ENCODE measurements at places on chromosomes 12 and 14.
A peak's percentile ranks its signal among the peaks of the same experiment; 100 is the strongest.

DNA sequence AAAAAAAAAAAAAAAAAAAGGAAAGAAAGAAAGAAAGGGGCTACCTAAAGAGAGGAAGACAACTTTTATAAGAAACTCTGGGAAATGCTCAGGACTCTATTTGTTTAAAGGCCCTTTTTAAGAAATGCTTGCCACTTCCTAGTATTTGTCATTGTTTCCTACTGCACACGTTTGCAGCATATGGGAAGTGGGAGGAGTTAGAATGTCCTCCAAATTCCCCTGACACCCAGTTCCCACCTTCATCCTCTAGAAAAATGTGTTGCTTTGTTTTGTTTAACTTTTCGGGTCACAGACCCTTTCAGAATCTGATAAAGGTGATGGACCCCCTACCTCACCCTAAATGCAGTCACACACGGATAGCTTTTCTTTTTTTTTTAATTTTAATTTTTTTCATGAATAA is 40.8 kb downstream of the NINJ2 start:
- DNase-seq: no peak

DNA sequence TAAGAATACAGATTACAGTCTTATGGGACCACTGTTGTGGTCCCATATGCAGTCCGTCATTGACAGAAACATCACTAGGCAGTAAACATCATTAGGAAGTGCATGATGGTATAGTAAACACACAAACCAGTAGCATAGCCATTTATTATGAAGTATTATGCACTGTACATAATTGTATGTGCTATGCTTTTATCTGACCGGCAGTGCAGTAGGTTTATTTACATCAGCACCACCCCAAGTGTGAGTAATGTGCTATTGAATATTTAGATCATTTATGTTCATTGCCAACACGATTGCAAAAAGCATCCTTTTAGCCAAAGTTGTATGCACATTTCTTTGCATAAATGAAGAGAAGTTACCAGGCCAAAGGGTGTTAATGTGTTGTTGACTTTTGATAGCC is 531.6 kb upstream of the TBX3 start:
- no peak for DNase-seq

- DNase-seq: no peak
Measured at GRCh38 chr14:72600551-72601330, 293.2 kb downstream of the DPF3 start.

DNA sequence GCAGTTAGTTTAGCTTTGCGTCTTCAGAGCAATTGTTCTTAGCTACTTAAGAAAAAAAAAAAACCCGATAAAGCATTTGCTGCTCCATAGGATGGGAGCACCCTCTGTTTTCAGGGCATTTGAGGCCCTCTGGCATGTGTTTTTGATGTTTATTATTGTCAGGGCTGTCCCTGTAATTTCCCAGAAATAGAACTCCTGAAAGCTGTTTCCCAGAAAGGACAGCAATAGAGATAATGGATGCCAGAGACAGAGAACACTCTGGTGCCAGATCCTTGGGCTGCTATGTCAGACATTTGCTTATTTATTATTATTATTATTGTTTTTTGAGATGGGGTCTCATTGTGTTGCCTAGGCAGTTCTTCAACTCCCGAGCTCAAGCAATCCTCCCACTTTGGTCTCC is 201.3 kb downstream of the ALG10 start:
- DNase-seq: no peak

GRCh38 chr14:94665121-94665520 is 52.9 kb downstream of the SERPINA3 start:
- DNase-seq: no peak

DNA sequence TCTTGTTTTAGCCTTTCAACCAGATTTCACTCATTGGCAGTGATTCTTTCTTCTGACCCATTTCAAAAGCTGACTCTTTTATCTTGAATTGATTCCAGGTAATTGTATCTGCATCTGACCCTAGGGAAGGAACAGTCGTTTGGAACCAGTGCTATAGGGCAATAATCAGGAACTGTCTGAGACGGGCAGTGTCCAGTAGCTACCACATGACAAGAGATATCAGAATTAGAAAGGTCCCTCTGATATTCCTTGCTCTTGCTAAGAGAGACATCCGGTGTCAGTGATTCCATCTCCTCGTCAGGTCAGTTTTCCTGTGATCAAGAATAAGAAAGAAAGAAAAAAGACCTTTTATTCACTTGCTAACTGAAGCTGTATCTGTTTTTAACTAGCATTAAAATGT is 47.8 kb upstream of the PDE3A start:
- DNase-seq: no peak

DNA sequence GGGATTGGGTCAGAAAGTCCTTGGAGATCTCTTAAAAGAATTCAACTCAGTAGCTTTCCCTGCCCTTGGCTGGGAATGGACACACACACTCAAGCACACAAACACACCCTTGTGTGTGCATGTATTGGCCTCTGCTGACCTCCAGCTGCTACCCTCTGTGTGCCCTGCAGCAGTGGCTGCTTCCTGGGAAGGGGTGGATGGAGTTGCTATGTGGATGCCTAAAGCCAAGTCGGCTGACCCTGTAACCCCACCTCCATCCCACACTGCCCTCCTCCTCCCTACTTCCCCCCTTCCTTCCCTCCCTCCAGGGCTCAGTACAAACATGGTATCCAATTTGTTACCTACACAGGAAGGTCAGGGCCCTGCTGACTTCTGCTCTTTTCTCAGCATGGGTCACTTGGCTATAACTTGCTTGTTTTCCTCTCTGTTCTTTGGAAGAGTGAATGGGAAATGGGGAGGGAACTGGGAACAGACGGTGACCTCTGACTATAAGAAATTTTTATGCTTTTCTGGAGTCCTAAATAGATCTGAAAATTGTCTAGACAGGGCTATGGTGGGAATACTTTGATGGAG is 351.6 kb upstream of the TBX3 start:
- DNase-seq: no peak

- no peak for DNase-seq
Measured at GRCh38 chr14:100588671-100589070, 1.5 kb upstream of the BEGAIN start.

- no peak for DNase-seq
Measured at GRCh38 chr12:132669166-132669879, 17.8 kb downstream of the POLE start.

DNA sequence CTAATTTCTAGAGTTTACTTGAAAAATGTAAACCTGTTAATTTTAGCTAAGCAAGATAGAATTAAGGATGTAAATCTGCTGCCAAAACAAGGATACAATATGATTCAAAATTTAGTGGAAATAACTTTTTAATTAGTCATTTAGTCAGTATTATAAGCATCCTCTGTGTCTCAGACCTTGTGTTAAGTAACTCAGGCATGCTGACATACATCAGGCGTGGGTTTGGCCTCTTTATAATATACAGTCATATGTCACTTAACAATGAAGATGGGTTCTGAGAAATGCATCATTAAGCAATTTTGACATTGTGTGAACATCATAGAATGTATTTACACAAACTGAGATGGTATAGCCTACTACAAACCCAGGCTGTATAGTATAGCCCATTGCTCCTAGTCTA is 386.9 kb downstream of the ZFP36L1 start:
- no peak for DNase-seq

GRCh38 chr12:111174251-111174960 is 194.5 kb downstream of the PHETA1 start:
- no peak for DNase-seq

DNA sequence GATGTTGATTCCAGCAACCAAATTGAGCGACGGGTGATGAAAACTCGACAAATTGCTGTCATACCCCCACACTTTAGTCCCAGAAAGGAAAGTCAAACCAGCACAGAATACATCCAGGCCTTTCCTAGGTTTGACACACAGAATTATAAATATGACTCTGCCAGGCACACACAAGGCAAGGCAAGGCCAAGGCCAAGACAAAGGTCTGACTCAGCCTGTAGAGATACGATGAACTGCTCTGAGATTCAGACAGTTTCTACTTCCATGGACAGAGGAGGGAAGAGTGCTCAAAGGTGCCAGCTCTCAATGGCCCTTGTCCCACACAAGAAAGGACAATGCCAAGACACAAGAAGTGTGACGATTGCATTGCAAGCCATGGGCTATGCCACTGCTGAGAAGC is 880.2 kb upstream of the TMEM132C start:
- no peak for DNase-seq

GRCh38 chr12:100199347-100200149 is 1.1 kb upstream of the ACTR6 start:
- peak; percentile 52 for DNase-seq

- DNase-seq: no peak
Measured at GRCh38 chr14:61330511-61330910, 9.1 kb downstream of the PRKCH start.

GRCh38 chr14:85917716-85918115 is 387.8 kb downstream of the FLRT2 start:
- DNase-seq: no peak

- peak; percentile 75 for DNase-seq
Measured at GRCh38 chr12:68565391-68565903, 45.3 kb upstream of the RAP1B start.

DNA sequence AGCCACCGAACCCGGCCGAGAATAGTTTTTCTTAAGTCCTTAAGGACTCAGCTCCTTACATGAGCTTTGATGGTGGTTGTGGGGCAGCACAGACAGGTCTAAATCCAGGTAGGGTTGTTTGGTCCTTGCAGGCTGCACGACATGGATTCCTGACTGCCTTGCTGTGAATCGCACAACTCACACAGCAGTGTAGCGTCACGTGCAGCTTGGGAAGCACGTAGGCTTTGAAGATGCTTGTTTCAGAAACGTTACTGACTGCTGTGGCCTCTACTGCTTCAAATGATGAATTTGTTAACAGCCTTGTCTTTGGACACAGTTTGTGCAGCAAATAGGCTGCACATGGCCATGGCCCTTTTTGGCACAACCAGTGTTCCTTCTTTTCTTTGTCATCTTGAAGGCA is 29.9 kb downstream of the ZBTB42 start:
- DNase-seq: no peak

- no peak for DNase-seq
Measured at GRCh38 chr14:98916036-98916435, 356.0 kb downstream of the BCL11B start.

DNA sequence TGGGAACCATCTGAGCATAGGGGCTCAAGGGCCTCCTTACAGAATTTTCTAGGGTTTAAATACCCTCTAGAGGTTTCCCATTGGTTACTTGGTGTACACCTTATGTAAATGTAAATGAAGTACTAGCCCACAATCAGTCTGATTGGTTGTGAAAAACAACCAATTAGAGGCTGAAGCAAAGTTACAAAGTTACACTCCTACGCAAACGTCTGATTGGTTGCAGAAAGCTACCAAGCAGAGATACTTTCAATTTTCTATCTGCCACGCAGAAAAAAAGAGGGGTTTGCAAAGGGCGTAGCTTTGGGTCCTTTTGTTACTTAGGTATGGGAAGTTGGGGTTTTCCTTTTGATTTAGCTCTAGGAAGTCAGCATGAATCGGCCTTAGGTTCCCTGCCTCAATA is 1.8 kb upstream of the TMEM19 start:
- no peak for DNase-seq

DNA sequence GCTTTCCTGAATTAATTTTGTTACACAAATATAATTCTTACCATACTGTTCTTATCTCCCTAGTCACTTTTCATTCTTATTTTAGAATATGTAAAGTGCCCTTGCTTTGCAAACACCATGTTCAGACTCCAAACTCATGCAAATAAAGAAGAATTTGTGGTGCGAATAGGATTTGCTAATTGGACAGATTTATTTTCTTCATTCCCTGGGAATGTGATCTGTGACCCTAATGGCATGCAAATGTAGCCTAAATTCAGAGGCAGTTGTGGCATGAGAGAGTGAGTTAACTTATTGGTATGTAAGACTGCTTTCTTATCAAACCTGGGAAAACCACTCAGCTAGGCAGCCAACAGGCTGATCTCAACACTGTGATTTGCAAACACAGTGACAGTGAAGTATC is 10.0 kb downstream of the CAPZA3 start:
- peak; percentile 88 for DNase-seq

DNA sequence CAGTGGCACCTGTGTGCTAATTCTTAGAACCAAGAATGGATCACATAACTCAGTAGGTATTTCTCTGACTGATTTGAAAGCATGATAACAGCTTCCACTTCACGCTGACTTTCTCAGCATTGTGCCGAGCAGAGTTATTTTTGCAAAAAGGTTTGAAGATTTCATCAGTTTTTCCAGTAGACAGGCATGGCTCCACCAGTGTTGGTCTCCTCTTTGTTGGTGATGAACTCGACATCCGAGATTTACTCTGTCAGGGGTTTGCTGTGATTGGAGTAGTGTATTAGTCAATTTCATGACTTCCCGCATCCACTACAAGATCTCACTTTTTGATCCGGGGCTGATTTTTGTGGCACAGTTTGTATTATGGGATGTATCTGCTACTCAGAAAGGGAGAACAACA is 85.3 kb downstream of the PRKCH start:
- DNase-seq: no peak

- no peak for DNase-seq
Measured at GRCh38 chr12:80299976-80300375, 144.1 kb upstream of the PTPRQ start.

GRCh38 chr12:6959805-6960592 is 8.8 kb downstream of the PTPN6 start:
- DNase-seq: no peak

- DNase-seq: no peak
Measured at GRCh38 chr14:45619831-45620230, 366.8 kb upstream of the MIS18BP1 start.

DNA sequence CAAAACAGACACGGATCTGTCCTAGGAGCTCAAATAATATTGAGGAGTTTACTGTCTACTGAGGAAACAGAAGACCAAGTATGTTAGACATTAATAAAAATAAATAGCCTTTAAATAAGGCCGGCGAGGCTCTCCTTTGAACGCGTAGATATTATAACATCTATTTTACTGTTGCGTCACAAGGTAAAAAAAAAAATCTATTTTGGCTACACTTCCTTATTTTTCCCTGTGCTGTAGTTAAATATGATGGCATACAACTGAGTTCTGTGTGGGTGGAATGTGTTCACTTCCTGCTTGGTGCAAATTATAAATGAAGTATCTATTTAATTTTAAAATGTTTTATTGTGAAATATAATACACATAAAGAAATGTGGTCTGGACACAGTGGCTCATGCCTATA is 17.2 kb upstream of the RAD52 start:
- DNase-seq: no peak

DNA sequence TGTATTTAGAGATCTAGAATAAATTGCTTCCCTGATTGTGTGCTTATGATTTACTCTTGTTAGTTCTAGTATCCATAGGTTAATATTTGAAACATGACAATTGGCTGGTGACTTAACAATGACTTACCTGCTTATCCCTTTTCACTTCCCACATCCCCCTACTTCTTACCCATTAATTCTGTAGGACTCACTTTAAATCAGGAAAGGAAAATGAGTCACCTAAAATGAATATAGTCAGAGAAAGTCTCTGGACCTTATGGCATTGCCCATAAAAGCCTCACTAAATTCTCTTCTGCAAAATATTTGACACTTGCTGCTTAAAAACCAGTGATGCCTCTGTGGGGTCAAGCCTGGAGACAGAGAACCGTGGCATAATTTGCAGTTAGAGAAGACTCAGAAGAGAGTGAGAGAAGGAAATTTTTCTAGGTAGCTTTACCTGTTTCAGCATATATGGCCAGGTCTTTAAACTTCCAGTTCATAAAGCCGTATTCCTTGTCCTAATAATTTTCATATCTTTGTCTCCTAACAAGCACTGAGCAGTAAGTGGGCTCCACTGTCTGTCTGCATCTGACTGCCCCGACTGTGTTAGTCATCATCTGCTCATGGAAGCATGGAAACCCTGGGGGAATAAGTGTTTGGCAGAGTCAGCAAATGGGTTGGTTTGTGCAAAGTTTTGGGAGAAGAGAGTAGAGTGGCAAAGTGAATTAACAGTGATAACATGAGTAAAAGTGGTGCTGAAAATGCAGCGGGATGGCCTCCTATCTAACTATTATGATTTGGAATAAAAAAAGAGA is 294.4 kb downstream of the AKAP6 start:
- no peak for DNase-seq

- no peak for DNase-seq
Measured at GRCh38 chr14:83294941-83295340, 1761.3 kb upstream of the SEL1L start.
